ENCODE measurements at places on chromosomes 5 and 9.

GRCh38 chr5:144015961-144016360 is 154.5 kb downstream of the YIPF5 start:
- DNase-seq, result no peak

DNA sequence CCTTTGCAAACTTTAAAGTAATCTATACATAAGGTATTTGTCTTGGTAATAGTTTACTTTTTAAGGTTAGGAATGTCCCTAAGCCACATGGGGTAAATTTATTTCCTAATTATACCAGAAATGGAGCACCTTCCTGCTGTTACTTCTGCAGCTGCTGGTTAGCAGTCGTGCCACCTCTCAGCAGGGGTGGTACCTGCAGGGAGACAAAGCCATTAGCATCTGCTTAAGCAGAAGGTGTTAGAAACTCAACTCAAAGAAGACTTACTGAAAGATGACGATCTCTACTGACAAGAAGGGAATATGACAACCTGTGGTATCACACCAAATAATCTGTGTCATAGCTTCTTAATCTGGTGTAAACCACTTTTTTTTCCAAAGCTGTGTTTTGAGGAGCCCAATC is 173.7 kb downstream of the BRINP1 start:
- no peak for DNase-seq

GRCh38 chr5:170247363-170247762 is 14.6 kb downstream of the C5orf58 start:
- DNase-seq, result no peak

GRCh38 chr5:84718377-84718776 is 333.7 kb upstream of the EDIL3 start:
- DNase-seq, result no peak

GRCh38 chr5:81164936-81165335 is 68.2 kb upstream of the CKMT2 start:
- DNase-seq, result no peak

DNA sequence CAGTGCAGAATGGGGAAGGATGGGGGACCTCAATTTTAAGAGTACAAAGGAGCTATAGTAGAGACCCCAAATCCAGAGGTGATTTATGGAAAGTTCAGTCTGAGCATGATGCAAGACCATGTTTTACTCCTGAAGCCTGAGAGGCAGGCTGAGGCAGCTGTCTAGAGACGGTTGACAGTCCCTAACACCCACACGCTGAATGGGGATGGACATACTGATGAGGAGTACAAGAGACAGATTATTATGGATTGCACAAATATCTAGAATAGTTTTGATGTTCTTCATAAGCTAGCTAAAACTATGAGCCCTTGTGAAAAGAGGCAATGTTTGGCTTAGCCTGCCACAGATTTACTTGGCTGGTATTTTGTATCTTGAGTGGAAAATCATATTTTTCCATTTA is 64.5 kb downstream of the PRR16 start:
- no peak for DNase-seq

GRCh38 chr5:139649082-139649991 is 1.2 kb downstream of the CXXC5 start:
- no peak for DNase-seq

- DNase-seq, result no peak
Measured at GRCh38 chr9:99041618-99042017, 63.3 kb upstream of the TGFBR1 start.

DNA sequence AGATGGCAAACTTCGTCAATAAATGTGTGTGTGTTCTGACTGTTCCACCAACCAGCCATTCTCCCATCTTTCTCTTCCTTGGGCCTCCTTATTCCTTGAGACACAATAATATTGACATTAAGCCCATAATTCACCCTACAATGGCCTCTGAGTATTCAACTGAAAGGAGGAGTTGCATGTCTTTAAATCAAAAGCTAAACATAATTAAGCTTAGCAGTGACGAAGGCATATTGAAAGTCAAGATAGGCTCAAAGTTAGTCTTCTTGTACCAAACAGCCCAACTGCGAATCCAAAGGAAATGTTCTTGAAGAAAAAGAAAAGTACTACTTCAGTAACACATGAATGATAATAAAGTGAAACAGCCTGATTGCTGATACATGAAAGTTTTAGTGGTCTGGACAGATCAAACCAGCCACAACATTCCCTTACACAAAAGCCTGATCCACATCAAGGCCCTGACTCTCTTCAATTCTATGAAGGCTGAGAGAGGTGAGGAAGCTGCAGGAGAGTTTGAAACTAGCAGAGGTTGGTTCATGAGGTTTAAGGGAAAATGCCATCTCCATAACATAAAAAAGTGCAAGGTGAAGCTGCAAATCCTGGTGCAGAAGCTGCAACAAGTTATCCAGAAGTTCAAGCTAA is 81.4 kb downstream of the DENND1A start:
- no peak for DNase-seq

- DNase-seq, result no peak
Measured at GRCh38 chr5:96655506-96655905, 6.7 kb upstream of the CAST start.

DNA sequence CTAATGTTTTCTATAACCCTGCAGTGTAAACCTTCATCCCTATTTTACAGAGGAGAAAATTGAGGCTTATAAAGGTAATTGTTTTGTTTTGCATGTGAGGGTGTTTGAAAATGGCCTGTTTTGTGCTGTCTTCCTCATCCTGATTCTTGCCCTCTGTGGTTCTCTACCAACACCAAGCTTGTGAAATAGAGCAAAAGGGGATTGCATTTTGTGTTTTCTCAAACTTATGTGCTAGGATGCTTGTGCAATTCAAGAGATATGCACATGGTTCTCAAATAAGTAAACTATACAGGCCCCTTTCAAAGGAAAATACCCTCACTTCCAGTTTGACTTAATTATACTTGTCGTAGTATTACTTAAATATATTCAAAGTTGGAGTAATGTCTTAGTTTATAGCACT is 17.2 kb downstream of the PAM start:
- no peak for DNase-seq

DNA sequence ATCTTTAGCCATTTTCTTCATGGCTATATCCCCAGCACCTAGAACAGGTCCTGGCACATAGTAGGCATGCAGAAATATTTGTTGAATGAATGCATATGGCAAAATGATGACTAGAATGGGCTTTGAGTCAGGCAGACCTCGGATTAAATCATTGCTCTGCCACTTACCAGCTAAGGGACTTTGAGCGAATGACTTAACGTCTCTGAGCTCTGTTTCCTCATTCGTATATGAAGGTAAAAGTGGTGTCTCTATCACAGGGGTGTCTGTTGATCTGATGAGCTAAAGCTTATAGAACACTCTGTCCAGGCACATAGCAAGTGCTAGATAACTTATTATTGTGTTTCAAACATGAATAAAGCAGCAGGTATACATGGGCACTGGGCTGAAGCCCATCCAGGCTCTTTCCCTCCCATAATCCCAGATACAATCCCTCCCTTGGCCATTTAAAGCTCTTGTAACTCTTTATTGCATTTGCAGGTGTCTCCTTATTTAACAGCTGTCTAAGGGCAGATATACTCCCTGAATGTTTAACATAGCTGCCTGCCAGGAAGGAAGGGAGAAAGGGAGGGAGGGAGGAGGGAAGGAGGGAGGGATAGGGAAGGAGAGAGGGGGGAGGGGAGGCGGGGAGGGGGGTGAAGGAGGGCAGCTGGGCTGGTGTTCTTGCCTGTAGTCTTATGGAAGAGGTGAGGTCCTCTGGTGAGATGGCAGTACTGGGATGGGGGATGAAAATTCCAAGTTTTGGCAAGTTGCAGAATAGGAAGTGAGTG is 23.2 kb upstream of the STXBP1 start:
- no peak for DNase-seq

- no peak for DNase-seq
Measured at GRCh38 chr9:134112561-134112960, 23.3 kb upstream of the WDR5 start.

- DNase-seq, result no peak
Measured at GRCh38 chr9:130636648-130637020, 27.8 kb upstream of the PRDM12 start.

DNA sequence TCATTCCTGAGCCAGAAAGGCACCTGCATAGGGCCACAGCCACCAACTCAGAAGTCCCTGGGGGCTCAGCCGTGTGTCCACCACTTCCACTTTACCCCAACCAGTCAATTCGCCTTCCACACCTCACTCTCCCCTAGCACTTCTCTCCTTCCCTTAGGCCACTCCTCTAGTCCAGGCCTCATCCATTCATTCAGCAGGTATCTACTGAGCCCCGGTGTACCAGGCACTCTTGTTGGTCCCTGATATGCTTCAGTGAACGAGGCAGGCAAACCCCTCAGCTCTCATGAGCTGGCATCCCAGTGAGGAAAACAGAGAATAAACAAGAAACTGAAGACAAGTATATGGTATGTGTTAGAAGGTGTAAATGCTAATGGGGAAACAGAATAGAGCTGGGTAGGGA is 28.7 kb downstream of the NDUFA8 start:
- DNase-seq, result no peak

DNA sequence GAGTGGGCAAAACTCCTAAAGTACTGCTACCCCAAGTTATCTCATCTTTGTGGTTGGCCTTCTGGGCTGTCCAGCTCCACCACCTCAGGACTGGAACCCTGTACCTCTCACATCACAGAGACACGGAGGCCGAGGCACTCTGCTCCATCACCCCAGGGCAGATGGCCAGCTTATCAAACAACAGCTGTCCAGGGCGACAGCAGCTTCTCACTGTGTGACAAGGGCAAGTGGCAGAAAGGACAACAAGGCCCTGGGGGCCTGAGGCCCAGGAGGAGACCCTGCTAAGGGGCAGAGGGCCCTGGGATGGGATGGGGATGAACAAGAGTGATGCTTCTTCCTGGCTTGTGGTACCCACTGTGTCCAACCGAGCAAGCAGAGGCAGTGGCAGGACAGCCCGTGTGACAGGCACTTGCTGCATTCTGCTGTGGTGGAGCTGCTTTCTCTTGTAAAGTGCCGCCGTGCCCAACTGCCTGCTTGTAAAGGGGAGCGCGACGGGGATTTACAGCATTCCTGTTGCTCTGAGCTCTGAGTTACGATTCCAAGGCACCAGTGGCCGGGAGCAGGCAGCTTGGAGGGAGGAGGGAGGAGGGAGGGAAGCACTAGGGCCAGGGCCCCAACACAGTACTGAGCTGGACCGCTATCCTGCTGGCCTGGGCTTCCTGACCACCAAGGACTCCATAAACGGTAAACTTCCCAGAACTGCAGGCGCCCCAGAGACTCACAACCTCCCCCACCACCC is 71.2 kb downstream of the SHB start:
- DNase-seq, result no peak

DNA sequence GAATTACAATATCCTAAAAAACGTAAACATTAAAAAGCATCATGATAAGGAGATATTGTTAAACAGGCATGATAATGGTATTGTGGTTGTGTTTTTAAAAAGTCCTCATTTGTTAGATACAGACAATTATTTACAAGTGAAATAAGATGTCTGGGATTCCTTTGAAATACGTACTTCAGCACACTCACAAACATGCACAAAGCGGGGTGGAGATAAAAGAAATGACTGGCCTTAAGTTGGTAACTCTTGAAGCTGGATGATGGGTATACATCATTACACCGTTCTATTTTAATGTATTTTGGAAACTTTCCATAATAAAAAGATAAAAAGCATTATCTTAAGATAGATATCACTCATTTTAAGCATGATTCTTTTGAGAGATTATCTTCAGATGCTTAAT is 1.0 kb downstream of the FAM200C start:
- DNase-seq, result no peak

GRCh38 chr5:173645437-173645807 is 29.0 kb upstream of the BOD1 start:
- no peak for DNase-seq

GRCh38 chr5:119343766-119344165 is 12.1 kb upstream of the TNFAIP8 start:
- DNase-seq, result peak; percentile 47

DNA sequence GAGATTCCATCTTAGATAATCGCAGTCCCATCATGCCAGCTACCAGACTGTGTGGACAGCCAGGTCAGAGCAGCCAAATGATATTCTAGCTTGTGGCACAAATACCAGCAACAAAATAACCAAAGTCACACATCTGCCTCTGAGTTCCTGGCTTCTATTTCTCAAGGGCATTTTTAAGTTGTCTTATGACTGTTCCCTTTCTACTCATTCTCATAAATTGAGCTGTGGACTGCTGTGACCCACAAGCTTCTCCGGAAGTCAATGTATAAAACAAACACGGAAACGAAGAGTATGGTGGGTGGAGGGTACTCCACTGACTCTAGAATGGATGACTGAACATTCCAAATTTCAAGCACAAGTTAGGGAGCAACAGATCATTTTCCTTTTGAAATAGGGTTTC is 43.9 kb downstream of the PDCD1LG2 start:
- no peak for DNase-seq

- no peak for DNase-seq
Measured at GRCh38 chr9:89122949-89123348, 55.7 kb downstream of the SHC3 start.

Measured in CD4-positive, alpha-beta T cell treated with Interleukin-17A for 1 hour (primary cell).